ENCODE measurements at places on chromosomes 5 and 9.

DNA sequence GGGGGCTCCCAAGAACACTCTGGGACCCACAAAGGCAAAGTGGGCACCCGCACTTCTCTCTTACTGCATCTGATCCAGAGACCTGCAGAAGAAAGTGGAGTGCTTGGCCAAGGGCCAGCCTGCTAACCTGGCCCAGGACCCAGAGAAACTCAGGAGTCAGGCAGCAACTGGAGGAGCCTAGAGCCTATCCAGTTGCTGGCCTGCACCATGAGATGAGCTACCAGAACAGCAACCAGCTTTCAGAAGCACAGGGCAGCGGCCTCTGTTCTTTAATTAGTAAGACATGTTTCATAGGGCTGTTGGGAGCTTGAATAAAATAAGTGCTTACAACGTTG lies 298.3 kb downstream of the GADD45G start:
- DNase-seq: no peak

- no peak for DNase-seq
These were observed at the start of gene SH3TC2 for GRCh38 chr5:149063017-149063687. SH3TC2 (minus strand) TSS chr5:149063062; CDS start chr5:149063022, 40 bp downstream.

- DNase-seq: no peak
These were observed 21.8 kb upstream of the RLN1 start for GRCh38 chr9:5361326-5362010.

- no peak for DNase-seq
These were observed 259.6 kb upstream of the SLC24A2 start for GRCh38 chr9:20048437-20048836.

DNA sequence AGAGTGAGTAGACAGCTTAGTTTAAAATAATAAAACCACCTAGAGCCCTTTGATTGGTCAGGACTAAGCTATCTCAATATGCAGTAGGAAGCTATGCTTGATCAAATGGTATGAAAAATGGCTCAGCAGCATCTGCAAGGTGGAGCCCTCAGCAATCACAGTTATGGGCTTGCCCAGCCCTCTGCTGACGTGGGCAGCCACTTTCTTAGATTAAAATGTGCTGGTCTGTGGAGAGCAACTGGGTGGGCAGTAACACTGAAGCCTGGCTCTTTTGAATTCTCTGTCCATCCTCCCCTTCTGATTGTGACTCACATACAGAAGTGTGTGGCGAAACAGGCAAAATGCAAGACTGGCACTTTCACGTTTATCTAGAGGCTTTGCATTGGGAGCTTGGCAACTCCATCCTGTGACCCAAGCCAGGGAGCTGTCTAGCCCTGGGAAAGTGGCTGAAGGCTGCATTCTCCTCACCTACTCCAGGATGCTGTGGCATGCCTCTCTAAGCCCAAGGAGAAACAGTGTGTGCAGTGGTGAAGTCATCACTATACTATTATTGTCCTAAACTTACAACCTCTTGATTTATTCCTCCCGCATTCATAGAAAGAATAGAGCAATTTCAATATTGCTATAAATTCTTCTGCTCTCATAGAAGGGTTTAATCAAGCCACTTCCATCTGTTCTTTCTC lies 61.1 kb downstream of the MED10 start:
- no peak for DNase-seq

DNA sequence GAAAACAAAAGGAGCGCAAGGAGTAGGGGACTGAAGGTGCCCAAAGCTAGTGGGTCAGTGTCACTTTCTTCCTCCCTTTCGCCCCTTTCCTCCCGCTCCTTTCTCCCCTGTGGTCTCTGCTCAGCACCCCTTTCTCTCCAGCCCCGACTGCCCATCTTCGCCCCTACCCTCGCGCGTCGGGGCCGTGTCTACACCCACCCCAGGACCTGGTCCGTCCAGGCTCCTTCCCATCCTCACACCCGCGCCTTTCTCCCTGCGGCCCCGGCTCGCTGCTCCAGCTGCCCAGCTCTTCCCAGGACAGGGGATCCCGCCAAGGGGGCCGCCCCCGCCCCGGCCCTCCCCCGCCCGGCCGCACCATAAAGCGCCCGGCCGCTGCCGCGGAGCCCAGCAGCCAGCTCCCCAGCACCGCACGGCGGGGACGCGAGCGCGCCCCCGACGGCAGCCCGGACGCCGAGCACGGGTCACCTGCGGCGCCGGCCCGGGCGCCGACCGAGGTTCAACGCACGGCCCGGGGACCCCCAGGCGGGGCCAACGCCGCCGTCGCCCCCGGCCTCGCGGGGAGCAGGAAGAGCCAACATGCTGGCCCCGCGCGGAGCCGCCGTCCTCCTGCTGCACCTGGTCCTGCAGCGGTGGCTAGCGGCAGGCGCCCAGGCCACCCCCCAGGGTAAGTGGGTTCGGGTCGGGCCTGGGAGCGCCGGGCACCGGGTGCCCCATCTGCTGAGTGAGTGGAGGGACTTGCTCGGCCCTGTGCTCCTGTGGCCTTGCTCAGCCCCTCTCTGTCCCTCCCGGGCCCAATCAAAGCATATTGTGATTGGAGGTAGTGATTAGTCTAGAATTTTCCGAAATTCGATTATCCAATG lies at the start of gene THBS4:
THBS4 (plus strand) TSS at position 387 of the 860 bp plus-strand sequence; CDS start at position 577, 190 bp downstream.
- no peak for DNase-seq

DNA sequence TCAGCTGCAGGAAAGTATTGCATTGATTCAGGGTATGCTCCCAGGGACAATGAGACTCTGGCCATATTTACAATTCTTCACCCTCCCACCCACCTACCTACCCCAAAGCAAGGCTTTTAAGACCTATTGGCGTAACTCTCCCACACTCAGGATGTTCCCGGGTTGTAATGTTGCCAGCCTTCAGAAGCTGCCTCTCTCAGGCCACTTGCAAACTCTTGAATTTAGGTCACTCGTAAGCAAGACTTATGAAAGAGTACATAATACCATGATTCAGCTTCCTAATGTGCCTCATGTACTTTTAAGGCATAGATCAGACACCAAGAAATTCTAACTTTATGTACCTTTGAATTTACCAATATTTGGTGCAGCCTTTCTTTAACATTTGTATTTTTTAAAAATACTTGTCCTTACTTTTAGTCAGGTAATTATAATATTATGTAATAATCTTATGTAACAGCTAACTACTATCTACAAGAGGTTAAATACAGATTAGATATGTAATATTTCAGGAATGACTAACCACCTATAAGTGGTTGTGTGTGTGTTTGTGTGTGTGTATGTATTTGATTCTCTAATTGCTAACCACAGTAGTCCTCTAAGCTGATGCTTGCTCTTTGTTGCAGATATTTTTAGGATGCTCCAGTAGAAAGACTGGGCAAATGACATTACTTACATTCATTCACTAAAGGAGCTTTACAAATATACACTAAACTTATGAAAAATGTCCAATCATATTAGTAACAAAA lies 630.5 kb upstream of the MEF2C start:
- no peak for DNase-seq

- DNase-seq: no peak
These were observed 163.7 kb downstream of the GABBR2 start for GRCh38 chr9:98545021-98545420.

- no peak for DNase-seq
These were observed 283.7 kb downstream of the ZNF608 start for GRCh38 chr5:124462751-124463150.

DNA sequence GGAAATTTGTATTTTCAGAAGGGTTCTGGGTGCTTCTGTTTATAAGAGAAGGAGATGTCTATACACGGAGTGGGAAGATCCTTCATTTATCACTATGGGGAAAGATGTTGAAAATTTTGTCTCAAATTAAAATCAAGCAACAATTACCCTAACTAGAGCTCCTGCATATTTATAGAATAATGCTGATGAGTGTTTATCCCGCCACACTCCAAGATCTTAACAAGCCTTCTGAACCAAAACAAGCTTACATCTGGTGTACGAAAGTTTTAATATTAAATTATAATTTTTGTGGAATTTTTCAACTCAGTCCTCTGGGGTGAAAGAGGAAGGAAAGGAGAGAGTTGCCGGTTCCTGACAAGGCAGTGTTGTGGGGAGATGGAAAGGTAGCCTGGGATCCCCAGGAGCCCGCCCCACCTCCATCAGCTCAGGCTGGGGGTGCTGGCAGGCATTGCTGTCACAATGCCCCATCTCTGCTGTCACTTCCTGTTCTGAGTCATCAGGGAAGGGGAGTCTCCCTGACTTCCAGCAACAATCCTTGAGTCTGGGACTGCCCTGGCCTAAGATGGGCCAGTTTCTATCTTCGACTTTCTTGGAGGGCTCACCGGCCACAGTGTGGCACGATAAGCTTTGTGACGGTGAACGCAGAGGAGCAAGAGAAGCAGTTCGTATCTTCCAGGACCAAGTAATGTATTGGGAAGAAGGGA lies 64.5 kb downstream of the ERAP1 start:
- no peak for DNase-seq

DNA sequence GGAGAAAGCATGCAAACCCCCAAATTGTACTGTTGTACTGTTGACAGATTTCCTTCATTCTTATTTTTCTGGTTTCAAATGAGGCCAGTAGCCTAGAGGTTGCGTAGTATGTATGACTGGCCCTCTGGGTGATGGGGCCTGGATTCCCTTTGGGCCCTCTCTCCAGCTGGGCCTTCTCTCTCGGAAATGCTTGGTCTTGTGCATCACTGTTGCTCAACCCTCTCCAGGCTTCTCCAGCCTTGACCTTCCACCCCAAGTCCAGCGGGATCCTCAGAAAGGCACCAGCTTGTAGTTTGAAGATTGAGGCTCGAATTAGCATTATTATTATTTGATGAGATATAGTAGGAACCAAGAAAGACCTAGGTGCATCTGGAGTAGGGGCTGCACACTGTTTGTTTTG lies 87.0 kb downstream of the ANGPTL2 start:
- DNase-seq: no peak

DNA sequence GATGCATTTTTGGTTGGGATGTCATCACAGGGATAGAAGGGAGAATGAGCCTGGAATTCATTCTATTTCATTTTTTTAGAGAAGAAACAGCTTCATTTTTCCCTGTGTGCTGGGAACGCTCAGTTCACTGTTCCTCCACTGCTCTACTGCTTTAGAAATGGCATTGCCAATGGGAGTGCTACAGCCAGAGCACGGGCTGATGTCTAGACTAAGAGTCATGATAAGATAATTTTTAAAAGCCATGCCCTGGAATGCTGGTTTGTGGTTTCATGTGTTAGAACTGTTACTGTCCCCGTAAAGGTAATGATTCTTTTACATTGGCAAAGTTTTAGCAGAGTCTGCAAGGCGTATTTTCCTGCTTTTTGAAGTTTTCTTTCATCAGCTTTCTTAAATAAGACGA lies 119.6 kb downstream of the SEMA6A start:
- DNase-seq: no peak

- DNase-seq: peak; percentile 47
These were observed 53.4 kb upstream of the SUB1 start for GRCh38 chr5:32531885-32532520.

DNA sequence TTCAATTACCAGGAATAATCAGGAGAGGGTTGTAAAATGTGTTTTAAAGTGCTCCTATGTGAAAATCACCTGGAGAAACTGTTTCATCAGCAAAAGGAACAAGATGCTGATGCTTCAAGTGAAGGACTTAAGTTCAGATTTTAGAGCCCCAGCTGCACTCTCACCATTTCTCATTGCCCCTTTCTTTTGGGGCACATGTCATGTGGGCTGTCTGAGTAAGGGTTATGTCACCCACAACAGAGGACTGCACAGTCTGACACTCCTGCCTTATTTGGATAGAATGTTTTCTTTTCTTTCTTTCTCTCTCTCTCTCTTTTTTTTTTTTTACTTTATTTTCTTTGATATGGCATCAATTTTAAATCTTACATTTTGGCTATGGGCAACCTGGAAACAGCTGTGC lies 204.1 kb upstream of the EFNA5 start:
- DNase-seq: no peak

DNA sequence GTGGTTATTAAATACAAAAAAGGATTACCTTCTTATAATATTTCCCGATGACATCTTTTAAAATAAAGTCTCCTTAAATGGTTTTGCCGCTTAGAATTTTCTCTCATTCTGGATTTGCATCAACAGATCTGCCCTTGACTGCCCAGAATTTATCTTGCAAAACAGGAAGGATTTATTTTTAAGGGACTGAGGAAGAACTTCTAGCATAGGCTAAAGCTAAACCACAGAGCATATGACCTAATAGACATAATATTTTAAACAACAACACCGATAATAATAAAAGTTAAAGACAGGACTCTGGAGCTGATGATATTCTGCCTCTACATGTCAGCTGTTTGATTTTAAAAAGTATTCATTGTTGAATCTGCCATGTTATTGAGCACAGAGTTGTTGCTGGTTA lies 145.3 kb upstream of the ADCY2 start:
- DNase-seq: no peak

DNA sequence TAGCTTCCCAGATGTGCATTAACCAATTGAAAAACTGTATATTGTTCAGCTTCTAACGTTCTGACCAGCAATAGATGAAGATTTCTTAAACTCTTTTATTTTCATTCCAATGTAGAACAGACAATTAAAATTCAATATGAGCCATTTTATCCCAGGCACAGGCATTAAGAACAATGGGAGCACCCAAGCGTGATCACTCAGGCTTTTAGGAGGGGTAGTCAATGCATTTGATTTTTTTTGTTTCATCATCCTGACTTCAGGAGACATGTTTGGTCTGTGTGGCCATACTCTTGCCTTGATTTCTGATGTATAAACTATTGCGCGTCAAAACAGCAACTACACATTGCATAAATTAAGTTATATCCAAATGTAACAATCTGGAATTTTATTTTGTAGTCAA lies 653.0 kb upstream of the RORB start:
- DNase-seq: no peak

- no peak for DNase-seq
These were observed 26.4 kb downstream of the TNFSF15 start for GRCh38 chr9:114779352-114779845.

DNA sequence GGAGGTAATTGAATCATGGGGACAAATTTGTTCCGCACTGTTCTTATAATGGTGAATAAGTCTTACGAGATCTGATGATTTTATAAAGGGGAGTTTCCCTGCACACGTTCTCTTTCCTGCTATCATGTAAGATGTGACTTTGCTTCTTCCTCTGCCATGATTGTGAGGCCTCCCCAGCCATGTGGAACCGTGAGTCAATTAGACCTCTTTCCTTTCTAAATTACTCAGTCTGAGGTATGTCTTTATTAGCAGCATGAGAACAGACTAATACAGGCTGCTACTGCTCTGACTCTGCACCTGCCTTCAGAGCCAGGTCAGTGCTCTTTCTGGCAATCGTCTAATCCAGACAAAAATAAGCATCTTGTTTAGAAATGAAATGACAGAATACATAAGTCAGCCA lies 479.2 kb upstream of the TUSC1 start:
- DNase-seq: no peak
